ENCODE measurements at places on chromosomes 12 and 14. TPM values are rescaled to one million over a fixed set of nuclear protein-coding genes. Genes with fewer than 3 reads are reported as not detected.
A peak's percentile ranks its signal among the peaks of the same experiment; 100 is the strongest.

The KRT71 gene
- total RNA-seq: not detected

GRCh38 chr12:92234533-92234932 lies 88.9 kb upstream of the BTG1 start:
- no peak for DNase-seq
- no peak overlapping the region for H3K4me3 ChIP-seq
- no peaks in the 10 kb centered on the region for H3K36me3 ChIP-seq
- H3K27me3 ChIP-seq: no peaks in the 10 kb centered on the region

DNA sequence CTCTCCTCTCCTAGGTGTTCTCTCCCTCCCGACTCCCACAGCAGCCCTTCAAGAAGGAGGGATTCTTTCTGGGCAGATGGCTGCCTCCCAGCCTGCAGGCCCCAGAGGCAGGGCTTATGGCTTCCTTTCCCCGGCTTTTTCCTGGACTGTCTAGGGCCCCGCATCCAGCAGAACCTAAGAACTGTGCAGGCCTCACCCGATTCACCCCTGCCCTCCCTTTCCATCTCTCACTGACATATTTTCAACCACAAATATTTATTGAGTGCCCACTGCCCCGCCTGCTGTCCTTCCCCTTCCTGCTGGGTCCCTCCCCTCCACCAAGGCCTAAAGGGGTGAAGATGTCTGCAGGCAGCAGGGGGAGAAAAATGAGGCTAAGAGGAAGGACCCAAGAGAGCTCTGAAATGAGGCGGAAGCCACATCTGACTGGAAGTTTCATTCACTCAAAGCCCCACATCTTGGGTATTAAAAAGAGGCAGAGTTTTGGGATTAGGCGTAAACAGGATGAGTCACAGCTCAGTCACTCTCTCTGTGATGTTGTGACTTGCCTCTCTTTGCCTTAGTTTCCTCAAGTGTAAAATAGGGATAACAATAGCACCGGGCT lies 2.9 kb downstream of the SCNN1A start:
- H3K4me3 ChIP-seq: peak overlapping the region; percentile 12
- H3K27me3 ChIP-seq: no peaks in the 10 kb centered on the region
- H3K4me1 ChIP-seq: peaks cover 47% of the 10 kb centered on the region

GRCh38 chr12:125187148-125187745 lies 122.0 kb downstream of the AACS start:
- no peak for DNase-seq
- H3K27me3 ChIP-seq: peaks cover 25% of the 10 kb centered on the region
- H3K27ac ChIP-seq: no peak overlapping the region

GRCh38 chr12:15839041-15839440 lies 43.1 kb upstream of the STRAP start:
- no peak for DNase-seq
- H3K4me3 ChIP-seq: no peak overlapping the region
- no peaks in the 10 kb centered on the region for H3K4me1 ChIP-seq
- no peaks in the 10 kb centered on the region for H3K27me3 ChIP-seq
- no peak overlapping the region for H3K27ac ChIP-seq

GRCh38 chr12:53427905-53428594 lies 4.4 kb downstream of the AMHR2 start:
- H3K27me3 ChIP-seq: no peaks in the 10 kb centered on the region
- no peaks in the 10 kb centered on the region for H3K36me3 ChIP-seq
- no peak overlapping the region for H3K4me3 ChIP-seq
- peaks cover 13% of the 10 kb centered on the region for H3K4me1 ChIP-seq
- H3K27ac ChIP-seq: no peak overlapping the region
- peak; percentile 92 for DNase-seq

DNA sequence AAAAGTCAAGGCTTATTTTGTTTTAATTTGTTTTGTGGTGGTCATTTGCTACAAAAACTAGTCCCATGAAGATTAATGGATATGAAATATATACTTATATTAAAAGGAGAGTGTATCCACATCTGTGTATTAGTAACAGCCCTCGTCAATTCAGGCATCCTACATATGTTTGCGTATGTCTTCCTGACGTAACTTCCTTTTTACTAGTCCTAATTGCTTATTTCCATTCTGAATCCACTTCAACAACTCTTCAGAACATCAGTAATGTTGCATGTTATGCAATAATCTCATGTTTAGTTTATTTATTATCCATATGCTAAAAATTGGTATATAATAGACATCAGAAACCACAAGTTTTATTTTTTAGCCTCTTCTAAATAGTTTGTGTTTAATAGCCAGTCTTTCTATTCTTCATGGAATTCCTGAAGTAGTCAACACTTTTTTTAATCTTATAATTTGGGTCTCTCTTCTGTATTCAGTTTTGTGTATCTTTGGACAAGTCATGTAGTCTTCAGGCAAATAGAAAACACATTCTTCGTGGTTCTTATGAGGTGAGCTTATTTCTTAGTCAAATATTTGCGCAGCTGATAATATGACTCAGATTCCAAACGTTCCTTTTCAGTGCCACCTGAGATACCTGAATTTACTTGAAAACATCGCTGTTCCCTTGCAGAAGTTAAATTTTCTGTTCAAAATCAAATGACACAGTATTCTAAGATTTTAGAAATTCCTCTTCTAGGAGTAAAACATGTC lies 268.6 kb downstream of the CCDC59 start:
- no peaks in the 10 kb centered on the region for H3K4me1 ChIP-seq
- no peak overlapping the region for H3K27ac ChIP-seq
- DNase-seq: no peak
- H3K27me3 ChIP-seq: no peaks in the 10 kb centered on the region

- DNase-seq: no peak
- H3K4me1 ChIP-seq: no peaks in the 10 kb centered on the region
- H3K27me3 ChIP-seq: no peaks in the 10 kb centered on the region
- no peak overlapping the region for H3K27ac ChIP-seq
Observed at GRCh38 chr14:72111911-72112310, 179.7 kb downstream of the RGS6 start.

DNA sequence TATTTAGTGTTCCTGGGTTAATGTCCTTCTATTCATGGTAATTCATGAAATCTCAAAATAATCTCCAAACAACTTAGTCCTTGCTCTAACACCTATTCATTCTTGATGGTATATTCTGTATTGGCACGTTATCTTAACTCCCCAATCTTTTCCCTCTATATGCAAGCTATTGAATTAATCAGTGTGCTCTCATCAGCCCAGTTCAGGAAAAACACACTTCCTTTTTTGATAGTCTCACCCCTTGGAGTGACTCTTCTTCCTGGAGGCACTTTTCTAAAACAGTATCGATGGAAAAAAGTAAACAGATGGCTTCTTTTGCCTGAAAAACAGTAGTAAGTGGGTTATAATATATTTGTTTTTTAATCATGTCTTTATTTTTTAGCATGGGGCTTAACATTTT lies 28.6 kb downstream of the TULP3 start:
- H3K4me3 ChIP-seq: no peak overlapping the region
- H3K4me1 ChIP-seq: peaks cover 4% of the 10 kb centered on the region
- no peaks in the 10 kb centered on the region for H3K27me3 ChIP-seq
- no peak for DNase-seq
- H3K27ac ChIP-seq: no peak overlapping the region
- H3K36me3 ChIP-seq: peaks cover 16% of the 10 kb centered on the region

- H3K36me3 ChIP-seq: no peaks in the 10 kb centered on the region
- no peak overlapping the region for H3K4me3 ChIP-seq
- H3K4me1 ChIP-seq: no peaks in the 10 kb centered on the region
- peaks cover 36% of the 10 kb centered on the region for H3K27me3 ChIP-seq
Observed at GRCh38 chr12:67078957-67079356, 190.2 kb upstream of the CAND1 start.

- H3K36me3 ChIP-seq: no peaks in the 10 kb centered on the region
- H3K4me1 ChIP-seq: peaks cover 6% of the 10 kb centered on the region
- H3K27me3 ChIP-seq: no peaks in the 10 kb centered on the region
- no peak for DNase-seq
- no peak overlapping the region for H3K4me3 ChIP-seq
Observed at GRCh38 chr12:92603741-92604432, 98.9 kb upstream of the PLEKHG7 start.

DNA sequence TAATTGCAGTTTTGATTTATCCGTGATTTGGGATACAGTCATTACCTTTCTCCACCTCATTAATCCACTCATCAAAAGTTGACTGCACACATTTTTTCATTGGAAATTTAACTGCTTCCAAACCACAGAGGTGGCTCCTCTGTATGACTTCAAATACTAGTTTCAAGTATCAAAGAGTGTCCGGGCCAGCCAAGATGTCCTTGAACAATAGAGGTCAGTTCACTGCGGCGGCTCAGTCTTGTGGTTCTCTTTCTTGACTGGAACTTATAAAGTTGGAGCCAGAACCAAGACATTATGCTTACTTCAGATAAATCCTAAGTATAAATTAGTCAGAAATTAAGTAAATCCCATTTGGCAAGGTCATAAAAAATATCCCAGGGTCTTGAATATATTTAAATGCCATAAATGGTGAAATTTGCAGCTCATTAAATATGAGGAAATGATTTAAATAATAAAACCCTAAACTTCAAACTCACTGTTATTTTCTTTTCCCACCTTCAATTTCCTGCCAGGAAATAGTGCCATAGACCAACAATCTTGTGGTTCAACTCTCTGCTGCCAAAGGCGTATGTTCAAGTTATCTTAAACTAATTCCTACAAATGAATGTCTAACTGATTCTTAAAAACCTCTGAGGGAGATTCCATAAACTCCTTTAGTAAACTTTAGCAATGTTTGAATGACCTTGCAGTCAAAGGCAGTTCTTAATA lies 360.8 kb downstream of the AEBP2 start:
- peak overlapping the region; percentile 52 for H3K27ac ChIP-seq
- H3K4me1 ChIP-seq: peaks cover 22% of the 10 kb centered on the region
- peak; percentile 94 for DNase-seq
- no peak overlapping the region for H3K4me3 ChIP-seq
- no peaks in the 10 kb centered on the region for H3K36me3 ChIP-seq

DNA sequence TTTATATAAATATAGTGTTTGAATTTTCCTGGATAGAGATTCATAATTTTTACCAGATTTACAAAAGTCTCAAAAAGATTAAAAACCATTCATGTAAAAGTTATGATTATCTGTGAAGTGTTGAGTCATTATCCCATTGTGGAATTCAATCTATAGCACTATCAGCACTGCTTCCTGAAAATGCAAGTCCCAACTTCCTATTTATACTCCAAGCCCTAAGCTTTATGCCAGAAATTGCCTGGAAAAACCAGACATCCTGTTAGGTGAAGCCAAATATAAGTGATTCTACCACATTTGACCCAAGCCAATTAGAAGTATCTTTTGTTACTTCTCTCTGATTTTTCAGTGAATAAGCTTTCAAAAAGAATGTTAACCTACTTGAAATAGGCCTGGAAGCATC lies 129.1 kb downstream of the GPR135 start:
- DNase-seq: peak; percentile 40
- H3K27ac ChIP-seq: no peak overlapping the region
- no peaks in the 10 kb centered on the region for H3K27me3 ChIP-seq
- peaks cover 29% of the 10 kb centered on the region for H3K4me1 ChIP-seq
- peaks cover 3% of the 10 kb centered on the region for H3K36me3 ChIP-seq

DNA sequence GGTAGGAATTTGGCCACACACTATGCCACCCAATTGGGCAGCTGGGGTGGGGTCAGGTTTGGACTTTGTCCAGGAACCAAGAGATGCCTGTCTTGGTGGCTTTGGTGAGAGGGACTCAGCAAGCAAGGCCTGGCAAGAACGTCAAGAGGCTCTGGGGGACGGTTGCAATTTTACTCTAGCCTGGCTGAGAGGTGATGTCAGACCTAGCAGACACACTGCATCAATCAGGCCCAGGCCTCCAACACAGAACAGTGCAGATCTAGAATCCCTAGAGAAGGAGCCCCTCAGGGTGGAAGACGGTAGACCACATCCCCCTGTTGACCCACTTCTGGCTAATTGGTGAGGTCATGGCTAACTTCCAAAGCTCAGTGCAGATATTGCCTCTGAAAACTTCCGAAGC lies 1.6 kb upstream of the UNC119B start:
- peaks cover 10% of the 10 kb centered on the region for H3K4me1 ChIP-seq
- H3K27me3 ChIP-seq: no peaks in the 10 kb centered on the region
- no peak overlapping the region for H3K4me3 ChIP-seq
- no peak overlapping the region for H3K27ac ChIP-seq

GRCh38 chr12:26247873-26248272 lies 52.5 kb downstream of the SSPN start:
- H3K4me1 ChIP-seq: no peaks in the 10 kb centered on the region
- H3K4me3 ChIP-seq: no peak overlapping the region
- no peak overlapping the region for H3K27ac ChIP-seq
- no peaks in the 10 kb centered on the region for H3K36me3 ChIP-seq
- DNase-seq: no peak

DNA sequence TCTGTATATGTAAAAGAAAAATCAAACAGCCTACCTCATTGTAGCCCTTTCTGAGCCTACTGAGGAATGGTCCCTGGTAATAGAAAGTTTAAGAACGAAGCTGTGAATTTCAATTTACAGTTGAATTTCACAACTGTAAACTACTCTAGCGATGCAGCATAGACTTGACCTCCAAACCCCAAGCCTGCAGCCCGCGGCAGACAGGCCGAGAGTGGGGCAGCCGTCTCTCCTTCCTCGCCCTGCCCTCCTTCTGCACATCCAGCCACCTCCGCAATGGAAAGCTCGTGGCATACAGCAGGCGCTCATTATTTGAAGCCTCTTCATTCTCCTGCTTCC lies 15.3 kb downstream of the RNASE2 start:
- H3K4me1 ChIP-seq: peaks cover 15% of the 10 kb centered on the region
- peak overlapping the region; percentile 78 for H3K4me3 ChIP-seq
- no peaks in the 10 kb centered on the region for H3K36me3 ChIP-seq
- peaks cover 18% of the 10 kb centered on the region for H3K27me3 ChIP-seq
- no peak overlapping the region for H3K27ac ChIP-seq
- DNase-seq: no peak

DNA sequence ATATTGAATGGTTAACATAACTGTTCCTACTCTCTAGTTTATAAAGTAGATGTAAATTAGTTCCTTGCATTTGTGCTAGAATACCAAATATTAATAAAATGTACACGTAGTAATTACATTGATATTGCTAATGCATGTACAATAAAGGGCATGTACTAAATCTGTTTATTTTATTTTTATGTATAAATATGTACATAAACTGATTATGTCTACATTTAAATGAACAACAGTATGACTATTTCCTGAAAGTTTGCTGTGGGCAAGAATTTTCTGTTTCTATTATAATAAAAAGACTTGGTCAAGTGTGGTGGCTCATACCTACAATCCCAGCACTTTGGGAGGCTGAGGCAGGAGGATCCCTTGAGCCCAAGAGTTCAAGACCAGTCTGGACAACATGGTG lies 257.2 kb upstream of the FOXN3 start:
- H3K36me3 ChIP-seq: no peaks in the 10 kb centered on the region
- H3K27me3 ChIP-seq: no peaks in the 10 kb centered on the region
- H3K4me1 ChIP-seq: no peaks in the 10 kb centered on the region
- no peak overlapping the region for H3K4me3 ChIP-seq

All from astrocyte (in vitro differentiated cells and primary cell).